ENCODE measurements at places on chromosomes 3 and 15. TPM values are rescaled to one million over a fixed set of nuclear protein-coding genes. Genes with fewer than 3 reads are reported as not detected.

The ADGRG7 gene
- total RNA-seq: 0.12 TPM

The TRIM69 gene
- 18.1 TPM for total RNA-seq

The SPSB4 gene
- total RNA-seq: not detected

The ANKRD63 gene
- total RNA-seq: not detected

The TEX55 gene
- not detected for total RNA-seq

The C2CD4B gene
- total RNA-seq: 0.68 TPM

The ZNF774 gene
- 1.7 TPM for total RNA-seq

The SPATA12 gene
- total RNA-seq: under 0.01 TPM

The KCNAB1 gene
- 0.59 TPM for total RNA-seq

The POLQ gene
- total RNA-seq: 0.70 TPM

The FRMD5 gene
- 15.4 TPM for total RNA-seq

The ROPN1B gene
- total RNA-seq: not detected

The MESP1 gene
- total RNA-seq: 0.15 TPM

The TMIE gene
- total RNA-seq: not detected

The PRRT3 gene
- 1.3 TPM for total RNA-seq
